ENCODE measurements at places on chromosomes 3 and 15.
A peak's percentile ranks its signal among the peaks of the same experiment; 100 is the strongest.

- DNase-seq = no peak
Observed at GRCh38 chr3:133937061-133937686, 41.5 kb upstream of the RAB6B start.

DNA sequence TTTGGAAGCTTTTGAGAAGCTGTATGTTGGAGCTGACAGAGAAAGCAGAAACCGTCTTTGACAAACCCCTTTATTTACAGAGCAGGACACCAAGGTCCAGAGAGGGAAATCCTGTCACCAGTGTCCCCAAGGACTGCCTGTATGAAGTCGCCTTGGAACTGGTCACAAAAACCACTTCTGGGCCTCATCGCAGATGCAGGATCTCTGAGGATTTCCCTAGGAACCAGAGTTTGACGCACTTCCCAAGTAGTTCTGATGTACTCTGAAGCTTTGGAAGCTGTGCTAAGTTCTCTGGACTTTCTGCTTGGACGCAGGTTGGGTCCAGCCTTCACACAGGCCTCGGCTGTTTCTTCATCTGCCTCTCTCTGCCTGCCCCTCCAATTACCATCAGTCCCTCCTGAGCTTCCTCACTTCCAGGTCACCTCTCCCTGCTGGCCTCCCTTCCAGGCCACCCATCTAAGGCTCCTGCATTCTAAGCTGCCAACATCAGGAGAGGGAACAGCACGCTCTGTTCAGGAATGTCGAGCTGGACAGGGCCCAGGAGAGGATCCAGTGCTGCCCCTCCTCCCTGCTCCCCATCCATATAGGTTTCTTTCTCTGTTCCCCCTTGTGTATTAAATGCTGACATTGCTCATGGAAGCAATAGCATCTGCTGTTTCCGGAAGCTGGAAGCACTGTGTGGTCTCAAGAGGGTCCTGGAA is 270.8 kb downstream of the OPA1 start:
- no peak for DNase-seq

DNA sequence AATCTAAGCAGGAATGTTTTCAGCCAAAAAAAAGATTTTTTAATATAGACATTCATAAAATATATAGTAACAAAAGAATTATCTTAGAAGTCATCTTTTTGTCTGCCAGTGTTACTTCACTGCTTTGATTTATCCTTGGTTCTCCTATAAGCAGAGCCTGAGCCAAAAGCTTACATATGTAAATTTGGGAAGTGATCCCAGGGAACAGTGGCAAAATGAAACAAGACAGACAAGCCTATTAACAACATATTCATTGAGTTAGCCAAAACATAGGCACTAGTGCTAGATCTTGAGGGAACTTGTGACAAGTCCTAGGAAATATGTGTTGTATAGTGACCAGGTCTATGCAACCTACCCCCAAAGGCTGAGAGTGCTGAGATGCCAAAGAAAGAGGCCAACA is 11.3 kb downstream of the GTPBP8 start:
- DNase-seq = no peak

- DNase-seq = no peak
Observed at GRCh38 chr15:23566071-23566554, 639 bp downstream of the MKRN3 start.

DNA sequence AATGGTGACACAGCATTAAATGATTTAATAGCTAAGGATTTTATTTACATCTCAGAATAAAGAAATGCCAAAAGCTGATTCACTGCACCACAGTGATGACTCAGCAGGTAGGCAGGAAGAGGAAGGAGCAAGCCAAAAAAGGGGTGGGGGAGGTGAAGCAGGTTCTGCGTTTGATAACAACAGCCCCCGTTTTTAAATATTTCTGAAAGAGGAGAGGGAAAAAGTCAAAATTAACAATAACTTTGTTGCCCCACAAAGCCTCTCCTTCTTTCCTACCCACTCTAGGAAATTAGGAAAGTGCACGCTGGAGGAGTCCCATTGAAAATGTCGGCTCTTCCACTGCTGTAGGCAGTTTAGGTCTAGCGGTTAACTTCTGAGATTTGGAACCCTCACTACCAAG is 9.9 kb upstream of the CCDC54 start:
- DNase-seq = no peak

DNA sequence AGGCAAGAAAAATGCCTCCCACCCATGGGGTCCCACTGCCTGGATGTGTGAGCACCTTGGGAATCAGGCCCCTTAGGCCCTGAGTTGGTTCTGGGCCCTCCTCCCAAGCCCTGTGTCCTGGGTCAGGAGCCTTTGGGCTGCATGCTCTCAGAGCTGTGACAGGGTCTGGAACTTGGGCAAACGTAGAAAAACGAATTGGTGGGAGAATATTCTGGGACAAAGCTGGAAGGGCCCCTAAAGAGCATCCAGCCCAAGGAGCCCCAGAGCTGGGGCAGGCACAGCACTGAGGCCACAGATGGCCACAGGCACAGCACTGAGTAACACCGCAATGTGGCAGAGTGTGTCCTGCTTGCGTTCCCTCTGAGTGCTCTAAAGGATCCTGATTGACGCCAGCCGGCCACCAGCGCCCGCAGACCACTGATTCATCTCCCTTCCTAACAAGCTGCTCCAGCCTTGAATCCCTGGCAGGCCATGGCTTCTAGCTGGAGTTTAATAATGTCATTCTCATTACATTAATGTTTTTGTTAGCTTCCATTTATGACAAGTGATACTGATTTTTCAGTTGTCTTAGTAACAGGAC is 18.6 kb upstream of the SEC13 start:
- DNase-seq = no peak

DNA sequence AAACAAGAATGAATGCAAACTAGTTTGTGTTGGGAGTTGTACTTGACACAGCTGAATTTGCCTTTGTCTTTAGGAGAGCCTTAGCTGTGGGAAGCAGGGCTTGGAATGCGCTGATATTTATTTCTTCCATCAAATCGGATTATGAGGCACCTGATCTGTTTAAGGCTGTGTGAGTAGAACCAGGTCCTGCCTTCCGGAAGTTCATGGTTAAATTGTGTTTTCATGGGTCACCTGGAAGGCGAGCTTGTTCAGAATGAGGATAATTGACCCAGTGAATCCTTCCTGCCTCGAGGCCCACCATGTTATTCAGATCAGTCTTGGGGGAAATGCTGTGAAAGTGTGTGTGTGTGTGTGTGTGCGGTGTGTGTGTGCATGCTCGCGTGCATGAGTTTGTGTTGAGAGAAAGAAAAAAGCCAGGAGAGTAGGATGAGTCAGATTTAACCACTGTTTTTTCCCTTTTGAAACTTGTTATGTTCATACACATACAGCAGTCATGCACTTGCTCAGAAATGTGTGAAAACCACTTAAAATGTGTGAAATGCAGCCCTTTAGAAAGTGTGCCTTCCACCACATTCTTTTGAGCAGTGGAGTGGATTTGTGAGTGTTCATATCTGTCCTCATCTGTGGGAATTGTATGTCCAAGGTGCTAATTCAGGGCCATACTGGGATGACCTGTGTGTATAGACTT is 36.7 kb downstream of the SMAD3 start:
- no peak for DNase-seq

- no peak for DNase-seq
Observed at GRCh38 chr3:178584722-178585380, 48.6 kb downstream of the KCNMB2 start.

- no peak for DNase-seq
Observed at GRCh38 chr3:105343991-105344390, 22.7 kb upstream of the ALCAM start.

DNA sequence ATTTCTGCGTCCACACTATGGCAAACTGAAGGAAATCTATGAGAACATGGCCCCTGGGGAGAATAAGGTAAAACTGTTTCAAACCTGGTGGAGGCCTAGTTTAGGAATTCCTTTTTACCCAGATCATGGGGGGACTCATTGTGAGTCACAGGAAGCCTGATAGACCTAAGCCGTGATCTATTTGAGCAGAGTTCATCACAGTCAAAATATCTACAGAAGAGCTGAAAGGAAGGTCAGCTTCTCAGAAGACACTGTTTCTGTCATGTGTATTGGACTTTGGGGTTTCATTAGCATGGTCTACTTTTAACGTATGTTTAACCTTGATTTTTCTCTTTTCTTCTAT is 1.3 kb downstream of the PSMD2 start:
- DNase-seq = no peak

DNA sequence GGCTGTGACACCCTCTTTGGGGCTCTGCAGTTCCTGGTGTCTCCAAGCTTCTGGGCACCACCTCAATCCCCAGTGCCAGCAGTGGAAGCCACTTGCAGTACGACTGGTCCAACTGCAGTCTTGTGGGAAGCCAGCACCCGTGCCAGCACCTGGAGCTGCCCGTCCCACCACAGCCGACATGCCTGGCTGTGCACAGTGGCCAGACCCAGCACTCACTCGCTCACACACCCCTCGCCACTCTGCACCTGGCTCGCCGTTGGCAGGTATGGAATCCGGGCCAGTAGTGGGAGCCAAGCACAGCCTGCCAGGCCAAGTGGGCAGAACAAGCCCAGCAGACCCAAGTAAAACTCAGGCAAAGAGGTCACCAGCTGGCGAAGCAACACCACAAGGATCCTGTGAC is 64.1 kb upstream of the IMPG2 start:
- no peak for DNase-seq

DNA sequence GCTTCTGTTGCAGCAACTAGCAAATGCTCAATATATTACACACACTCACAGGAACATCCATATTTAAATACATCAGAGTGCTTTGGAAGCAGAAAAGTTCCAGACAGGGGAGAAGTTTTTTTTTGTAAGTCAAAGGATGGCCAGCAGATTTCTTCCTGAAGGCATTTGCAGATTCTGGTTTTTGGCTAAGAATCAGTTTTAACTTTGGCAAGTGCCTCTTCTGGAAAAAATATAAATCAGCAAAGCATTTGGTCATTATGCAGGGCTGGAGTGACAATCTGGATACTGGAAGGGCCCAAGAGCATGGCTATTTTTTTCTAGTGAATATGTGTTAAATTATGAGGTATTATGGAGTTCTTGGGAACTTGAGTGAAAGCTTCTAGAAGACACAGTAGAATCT is 495.3 kb upstream of the ARPP21 start:
- DNase-seq = no peak

GRCh38 chr15:38560456-38560926 is 4.1 kb downstream of the RASGRP1 start:
- DNase-seq = no peak

GRCh38 chr3:58038675-58039292 is 30.6 kb downstream of the FLNB start:
- DNase-seq = no peak

- DNase-seq = no peak
Observed at GRCh38 chr3:53484984-53485383, 9.4 kb upstream of the CACNA1D start.

- no peak for DNase-seq
Observed at GRCh38 chr3:127974226-127974625, 59.2 kb downstream of the KBTBD12 start.

GRCh38 chr15:29632671-29633406 is 189.4 kb downstream of the TJP1 start:
- no peak for DNase-seq

DNA sequence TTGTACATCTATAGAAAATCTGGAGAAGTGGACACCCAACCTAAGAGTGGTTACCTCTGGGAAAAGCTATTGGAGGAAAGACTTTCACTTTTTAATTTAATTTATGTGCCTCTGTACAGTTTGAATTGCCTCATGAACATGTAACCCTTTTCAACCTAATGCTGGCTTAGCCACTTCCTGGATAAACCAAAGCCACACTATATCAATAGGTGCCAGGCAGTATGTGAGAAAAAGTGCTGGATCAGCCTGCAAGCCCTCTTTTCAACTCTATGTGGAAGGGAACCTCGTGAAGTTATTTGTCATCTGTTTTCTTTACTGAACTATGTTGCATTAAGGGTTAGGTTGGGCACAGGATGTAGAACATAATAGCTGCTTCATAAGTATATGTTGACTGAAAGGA is 9.3 kb upstream of the TOPAZ1 start:
- DNase-seq = no peak

GRCh38 chr3:69784954-69785514 is 45.8 kb downstream of the MITF start:
- no peak for DNase-seq

GRCh38 chr3:150216041-150216811 is 191.9 kb upstream of the TSC22D2 start:
- DNase-seq = no peak

- DNase-seq = no peak
Observed at GRCh38 chr3:172034786-172035685, 4.3 kb upstream of the FNDC3B start.

- DNase-seq = no peak
Observed at GRCh38 chr3:184531626-184532280, 29.8 kb upstream of the EPHB3 start.

- peak; percentile 83 for DNase-seq
Observed at GRCh38 chr3:49813497-49814174, at the start of gene UBA7. UBA7 (minus strand) TSS chr3:49813953; CDS start chr3:49813787, 166 bp downstream.

- DNase-seq = no peak
Observed at GRCh38 chr3:170656284-170656683, 70.4 kb upstream of the SLC7A14 start.
